Epithelial cell of alveolus of lung (primary cell): ENCODE measurements at places on chromosomes 4 and X. TPM values are rescaled to one million over a fixed set of nuclear protein-coding genes. Genes with fewer than 3 reads are reported as not detected.

The NPNT gene
- 4.8 TPM in 1 of 2 replicates, not detected in the other for total RNA-seq

The HSFX4 gene
- total RNA-seq = not detected in 2 replicates

The ZCCHC12 gene
- not detected in 2 replicates for total RNA-seq

The ALB gene
- total RNA-seq = 0.39 and 1.1 TPM in 2 replicates

The TLR10 gene
- 0.13 TPM in 1 of 2 replicates, not detected in the other for total RNA-seq

The MAGEB1 gene
- total RNA-seq = not detected in 2 replicates

The CFI gene
- 12.2 and 18.3 TPM in 2 replicates for total RNA-seq

The KLF8 gene
- total RNA-seq = 1.6 and 1.7 TPM in 2 replicates

The TBC1D8B gene
- total RNA-seq = 9.3 and 10.0 TPM in 2 replicates

The ZCCHC18 gene
- 0.24 and 0.78 TPM in 2 replicates for total RNA-seq

The VSIG1 gene
- 0.13 and 0.32 TPM in 2 replicates for total RNA-seq

The GPC3 gene
- total RNA-seq = 0.26 and 3.5 TPM in 2 replicates

The MAGEB17 gene
- 0.08 TPM in 1 of 2 replicates, not detected in the other for total RNA-seq

The GTPBP6 gene
- 42.2 and 44.7 TPM in 2 replicates for total RNA-seq
